ENCODE measurements at places on chromosomes 4 and X.
A peak's percentile ranks its signal among the peaks of the same experiment; 100 is the strongest.

DNA sequence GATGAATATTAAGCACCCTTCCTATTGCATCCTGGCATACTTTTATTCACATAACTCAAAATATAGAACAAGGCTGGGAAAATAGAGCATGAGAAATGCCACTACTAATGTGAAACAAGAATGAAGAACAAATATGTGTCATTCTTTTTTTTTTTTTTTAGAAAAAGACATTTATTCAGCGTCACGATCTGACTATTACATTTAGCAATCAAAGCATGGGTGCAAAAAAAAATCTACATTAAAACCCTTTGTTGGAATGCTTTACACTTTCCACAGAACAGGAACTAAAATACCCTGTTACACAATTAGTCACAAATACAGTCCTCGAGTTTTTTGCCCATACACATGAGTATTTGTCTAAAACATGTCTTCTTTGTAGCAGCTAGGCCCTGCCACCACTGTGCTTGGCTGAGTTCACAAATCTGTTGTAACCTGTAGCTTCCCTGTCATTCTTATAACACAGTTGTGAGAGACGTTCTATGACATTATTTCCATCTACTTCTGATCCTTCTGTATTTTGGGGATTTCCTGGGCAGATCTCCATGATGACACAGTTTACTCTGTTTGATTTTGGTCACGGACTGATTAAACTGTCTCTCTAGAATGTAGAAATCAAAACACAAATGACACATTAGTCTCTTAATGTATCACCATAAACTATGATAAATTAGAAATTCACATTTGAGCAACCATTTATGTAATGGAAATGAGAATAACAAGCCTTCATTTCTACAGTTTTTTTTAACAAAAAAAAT is 9.4 kb upstream of the TET2 start:
- DNase-seq, result no peak

GRCh38 chr4:26622913-26623312 is 39.0 kb downstream of the TBC1D19 start:
- DNase-seq, result no peak

DNA sequence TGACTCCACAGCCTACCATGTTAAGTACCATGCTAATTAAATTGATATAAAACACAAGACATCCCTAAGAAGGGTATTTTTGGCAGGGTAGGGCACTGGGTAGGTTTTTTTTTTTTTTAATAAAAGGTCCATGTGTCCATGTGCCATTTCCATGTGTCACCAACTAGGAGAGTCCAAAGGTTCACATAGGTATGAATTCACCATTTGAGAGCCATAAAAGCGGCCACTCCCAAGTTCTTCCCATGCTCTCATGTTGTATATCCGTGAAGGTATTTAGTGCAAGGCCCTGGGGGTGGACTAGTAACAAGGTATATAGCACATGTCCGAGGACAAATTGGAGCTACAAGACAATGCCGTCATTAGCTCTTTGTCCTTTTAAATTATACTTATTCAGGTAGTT is 107.3 kb downstream of the PDE5A start:
- peak; percentile 69 for DNase-seq

GRCh38 chrX:72714478-72714916 is 391 bp upstream of the PHKA1 start:
- DNase-seq, result peak; percentile 64

DNA sequence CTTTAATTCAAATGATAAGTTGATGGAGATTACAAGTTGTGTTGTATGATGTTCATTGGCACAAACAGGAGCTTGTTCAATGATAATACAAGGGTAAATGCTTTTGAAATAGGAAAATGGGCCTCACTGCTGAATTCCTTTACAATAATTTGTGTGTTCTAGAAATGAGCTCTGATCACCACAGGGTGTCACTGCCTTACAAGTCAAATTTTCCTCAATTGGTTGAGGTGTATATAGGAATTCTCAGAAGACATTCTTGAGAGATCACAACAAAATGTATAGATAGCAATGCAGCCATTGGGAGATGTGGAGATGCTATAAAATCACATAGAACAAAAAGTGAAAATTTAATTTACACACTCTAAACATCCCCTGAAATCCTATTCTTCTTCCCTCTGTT is 49.6 kb downstream of the KLF8 start:
- peak; percentile 38 for DNase-seq

- no peak for DNase-seq
Observed at GRCh38 chr4:105630670-105631655, 77.5 kb downstream of the INTS12 start.

- DNase-seq, result peak; percentile 16
Observed at GRCh38 chr4:37891260-37892159, 626 bp downstream of the TBC1D1 start.
